HuH-7.5 (cell line): ENCODE measurements at places on chromosomes 3 and 15.

DNA sequence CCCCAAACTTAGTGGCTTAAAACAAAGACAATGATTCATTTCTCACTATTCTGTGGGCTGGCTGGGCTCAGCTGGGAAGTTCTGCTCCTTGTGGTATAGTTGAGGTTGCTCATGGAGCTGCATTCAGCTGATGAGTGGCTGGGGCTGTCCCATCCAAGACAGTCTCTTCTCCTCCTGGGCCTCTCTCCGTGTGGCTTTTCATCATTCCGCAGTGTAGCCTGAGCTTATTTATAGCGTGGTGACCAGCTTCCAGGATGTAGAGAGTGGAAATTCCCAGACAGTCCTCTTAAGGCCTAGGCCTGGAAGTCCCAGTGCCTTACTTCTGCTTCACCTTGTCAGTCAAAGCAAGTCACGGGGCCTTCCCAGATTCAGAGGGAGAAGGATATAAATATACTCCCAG lies 136.7 kb upstream of the DAZL start:
- DNase-seq, result no peak

DNA sequence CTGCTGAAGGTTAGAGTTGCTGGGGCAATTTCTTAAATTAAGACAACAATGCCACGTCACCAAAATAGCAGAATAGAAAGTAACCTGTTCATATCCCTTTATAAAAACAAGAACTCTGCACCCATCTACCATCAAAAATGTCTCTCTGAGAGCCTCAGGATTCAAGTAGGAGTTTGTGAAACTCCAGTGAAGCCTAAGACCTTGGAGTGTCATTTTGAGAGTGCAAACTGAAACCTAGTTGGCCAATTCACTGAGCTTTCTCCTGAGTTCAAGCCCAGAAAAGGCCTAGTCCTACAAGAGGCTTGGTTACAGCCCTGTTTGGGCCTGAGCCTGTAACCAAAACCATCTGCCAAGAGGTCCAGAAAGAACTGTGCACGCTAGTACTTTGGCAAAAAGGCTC lies 335.1 kb downstream of the EFHB start:
- DNase-seq, result no peak

DNA sequence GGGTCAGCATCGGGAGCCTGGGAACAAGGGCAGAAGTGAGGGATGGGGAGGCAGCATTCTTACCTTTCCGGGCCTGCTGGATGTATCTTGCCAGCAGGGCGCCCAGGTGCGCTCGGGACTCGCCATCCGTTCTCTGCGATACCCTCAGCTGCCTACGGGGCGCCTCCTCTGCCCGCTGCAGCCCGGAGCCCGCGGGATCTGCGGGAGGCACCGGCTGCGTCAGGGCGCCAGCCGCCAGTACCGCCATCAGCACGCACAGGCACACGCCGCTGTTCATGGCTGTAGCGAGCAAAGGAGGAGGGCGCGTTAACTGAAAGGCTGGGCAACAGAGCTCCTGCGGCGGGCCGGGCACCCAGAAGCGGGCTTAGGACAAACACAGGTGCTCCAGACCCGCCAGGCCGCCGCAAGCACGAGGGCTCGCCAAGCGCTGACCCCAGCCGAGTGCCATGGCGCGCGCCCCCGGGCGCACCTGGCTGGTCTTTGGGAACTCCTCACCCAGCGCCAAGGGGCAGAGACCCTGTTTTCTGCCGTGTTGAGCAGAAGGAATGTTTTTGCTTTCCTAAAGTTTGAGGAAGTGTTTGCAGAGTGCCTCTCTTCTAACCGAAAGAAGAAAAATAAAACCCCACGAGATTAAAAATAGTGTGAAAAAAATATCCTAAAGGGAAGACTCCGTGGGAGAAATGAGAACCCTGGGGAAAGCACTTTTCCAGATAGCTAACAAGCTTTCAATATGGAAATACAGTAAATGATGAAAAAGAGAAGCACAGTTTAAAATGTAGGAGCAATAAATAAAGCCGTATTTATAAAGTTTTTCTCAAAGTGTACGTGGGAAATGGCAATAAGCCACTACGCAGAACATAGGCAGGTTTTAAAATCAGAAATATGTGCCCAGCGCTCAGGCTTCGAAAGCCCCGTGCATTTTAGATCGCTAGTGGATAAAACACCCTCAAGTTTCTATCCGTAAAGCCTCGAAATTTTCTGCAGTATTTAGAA lies 2.3 kb downstream of the CCK start:
- DNase-seq, result no peak

DNA sequence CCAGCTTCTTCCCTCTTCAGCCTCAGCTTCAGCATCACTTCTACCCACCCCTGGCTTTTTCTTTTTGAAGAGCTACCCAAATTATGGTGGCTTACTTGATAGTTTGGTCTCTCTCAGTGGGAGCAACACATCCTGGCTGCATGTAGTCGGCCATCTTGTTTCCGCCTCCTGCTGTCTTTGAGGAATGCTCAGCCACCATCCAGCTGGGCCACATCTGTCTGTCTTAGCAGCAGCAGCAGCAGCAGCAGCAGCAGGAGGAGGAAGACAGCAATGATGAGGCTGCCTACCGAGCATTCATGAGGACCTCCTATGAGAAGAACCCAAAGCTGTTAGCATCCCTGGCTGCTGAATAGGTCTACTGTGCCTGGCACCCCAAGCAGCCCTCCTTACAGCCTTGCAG lies 19.7 kb downstream of the IL16 start:
- no peak for DNase-seq

DNA sequence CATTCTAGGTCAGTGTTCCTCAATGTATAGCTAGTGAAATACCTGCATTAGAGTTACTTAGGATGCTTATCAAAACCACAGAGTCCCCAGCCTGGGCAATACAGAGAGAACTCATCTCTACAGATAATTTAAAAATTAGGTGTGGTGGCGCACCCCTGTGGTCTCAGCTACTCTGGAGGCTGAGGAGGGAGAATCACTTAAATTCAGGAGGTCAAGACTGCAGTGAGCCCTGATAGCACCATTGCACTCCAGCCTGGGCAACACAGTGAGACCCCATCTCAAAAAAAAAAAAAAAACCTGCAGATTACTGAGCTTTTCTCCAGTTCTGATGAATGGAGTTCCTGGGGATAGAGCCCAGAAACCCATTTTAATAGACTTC lies 10.1 kb upstream of the MINDY2 start:
- DNase-seq, result no peak

DNA sequence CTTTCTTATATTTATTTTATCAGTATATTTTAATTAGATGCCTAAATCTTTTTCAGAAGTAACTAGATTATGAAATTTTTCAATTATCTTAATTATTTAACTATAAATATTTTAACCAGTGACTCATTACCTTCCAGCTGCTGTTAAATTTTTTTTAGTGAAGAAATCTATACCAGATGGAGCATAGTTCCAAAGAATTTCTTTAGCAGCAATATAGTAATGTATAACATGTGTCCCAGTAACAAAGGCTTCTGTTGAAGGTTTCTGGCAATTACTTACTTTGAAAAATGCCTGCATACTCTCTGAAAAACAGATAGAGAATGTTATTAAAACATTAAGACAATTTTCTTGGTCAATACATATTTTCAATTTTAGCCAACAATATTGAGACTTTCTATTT lies 45.1 kb upstream of the CP start:
- no peak for DNase-seq

GRCh38 chr3:106619-107018 lies 89.9 kb upstream of the CHL1 start:
- no peak for DNase-seq
